Kidney glomerular epithelial cell (primary cell): ENCODE measurements at places on chromosomes 6 and 20.
A peak's percentile ranks its signal among the peaks of the same experiment; 100 is the strongest.

DNA sequence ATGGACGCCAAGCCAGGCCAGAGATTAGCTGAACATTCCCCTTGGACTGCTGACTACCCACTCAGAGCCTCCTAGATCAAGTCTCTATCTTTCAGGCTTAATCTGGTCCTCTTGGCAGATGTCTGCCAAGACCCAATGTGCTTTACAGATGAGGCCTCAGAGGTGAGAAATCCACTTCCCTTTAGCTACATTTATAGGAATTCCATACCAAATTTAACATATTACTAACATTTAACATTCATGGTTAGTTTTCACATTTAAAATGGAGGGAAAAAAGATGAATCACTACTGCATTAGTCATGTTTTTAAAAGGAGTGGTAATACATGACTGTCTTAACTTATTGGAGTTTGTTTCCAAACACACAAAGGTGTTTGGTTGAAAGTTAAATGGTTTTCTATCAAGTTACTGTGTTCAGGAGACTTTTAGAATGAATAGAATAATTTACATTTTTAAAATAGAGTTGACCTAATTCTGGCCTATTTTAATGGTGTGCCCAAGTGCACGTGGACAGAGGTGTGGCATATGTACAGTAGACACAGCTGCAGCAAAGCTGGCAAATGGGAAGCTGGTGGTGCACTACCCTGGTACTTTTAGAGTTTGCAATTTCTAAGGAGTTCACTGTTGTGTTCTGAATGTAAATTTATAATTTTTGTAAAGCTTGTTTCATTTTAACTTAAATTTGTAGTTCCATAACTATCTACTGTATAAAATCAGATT is 41.9 kb upstream of the CALHM6 start:
- peak; percentile 29 for DNase-seq

- no peak for DNase-seq
Measured at GRCh38 chr6:97842521-97842920, 559.5 kb upstream of the MMS22L start.

- DNase-seq = no peak
Measured at GRCh38 chr20:47201074-47201730, 155.3 kb downstream of the ZMYND8 start.

GRCh38 chr20:48098099-48098498 is 312.8 kb upstream of the SULF2 start:
- no peak for DNase-seq

DNA sequence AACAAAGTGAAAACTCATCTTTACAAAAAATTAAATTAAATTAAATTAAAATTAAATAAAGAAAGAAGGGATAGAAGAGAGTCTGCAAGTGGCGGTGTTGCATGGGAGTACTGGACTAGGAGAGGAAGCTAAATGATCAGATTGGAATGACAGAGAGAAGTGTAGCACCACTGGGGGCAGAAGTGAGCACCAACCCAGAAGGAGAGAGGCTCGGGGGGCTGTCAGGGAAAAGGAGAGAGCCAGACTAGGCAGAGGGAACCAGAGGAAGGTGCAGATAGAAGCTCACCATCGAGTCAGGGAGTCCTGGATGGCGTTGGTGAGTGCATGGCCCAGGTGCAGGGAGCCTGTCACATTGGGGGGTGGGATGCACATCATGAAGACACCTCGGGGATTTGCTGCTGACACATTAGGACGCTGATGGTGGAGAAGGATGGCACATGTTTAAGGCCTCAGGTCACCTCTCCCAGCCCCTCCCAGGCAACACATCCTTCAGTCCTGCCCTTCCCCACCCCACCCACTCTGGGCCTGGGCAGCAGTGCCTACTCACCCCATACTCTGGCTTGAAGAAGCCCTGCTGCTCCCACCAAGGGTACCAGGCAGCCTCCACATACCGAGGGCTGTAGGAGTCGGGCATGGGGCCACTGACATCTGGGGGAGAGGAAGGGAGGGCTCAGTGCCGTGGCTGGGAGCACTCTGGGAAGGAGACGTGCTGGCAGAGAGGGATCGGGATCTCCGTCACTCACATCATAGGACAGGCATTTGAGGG is 4.0 kb downstream of the VARS1 start:
- peak; percentile 34 for DNase-seq

GRCh38 chr6:140018588-140018987 is 644.1 kb upstream of the CITED2 start:
- DNase-seq = no peak

DNA sequence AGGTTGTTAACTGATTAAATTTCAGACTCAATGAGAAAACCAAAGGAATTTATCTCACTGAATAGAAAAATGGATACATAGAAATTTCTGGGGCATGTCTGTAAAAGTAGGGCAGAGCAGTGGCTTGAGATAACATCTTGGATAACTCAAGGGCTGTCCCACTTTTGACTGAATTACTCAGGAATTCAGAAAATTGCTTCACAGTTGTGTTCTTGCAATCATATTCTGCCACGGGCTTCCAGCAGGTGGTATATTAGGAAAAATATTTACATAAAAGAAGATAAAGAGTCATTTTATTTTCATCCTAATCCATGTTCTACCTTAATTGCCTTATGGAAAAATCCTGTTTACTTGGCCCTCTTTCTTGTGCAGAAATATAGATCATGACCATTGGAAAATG is 156.4 kb upstream of the AKIRIN2 start:
- no peak for DNase-seq
